ENCODE measurements at places on chromosomes 1 and 21. TPM values are rescaled to one million over a fixed set of nuclear protein-coding genes. Genes with fewer than 3 reads are reported as not detected.

Gene KRTAP12-2
- not detected for polyA plus RNA-seq

Gene NOS1AP
- 0.02 TPM for polyA plus RNA-seq

Gene WNT3A
- polyA plus RNA-seq, result 0.07 TPM

Gene CELA2B
- not detected for polyA plus RNA-seq

Gene PBX1
- polyA plus RNA-seq, result 3.5 TPM

Gene LCE1E
- 1.0 TPM for polyA plus RNA-seq

Gene RHBG
- not detected for polyA plus RNA-seq

Gene L1TD1
- polyA plus RNA-seq, result 0.20 TPM
